ENCODE measurements at places on chromosomes 4 and X.

- no peak for DNase-seq
Measured at GRCh38 chr4:170988446-170988845, 824.8 kb upstream of the GALNTL6 start.

DNA sequence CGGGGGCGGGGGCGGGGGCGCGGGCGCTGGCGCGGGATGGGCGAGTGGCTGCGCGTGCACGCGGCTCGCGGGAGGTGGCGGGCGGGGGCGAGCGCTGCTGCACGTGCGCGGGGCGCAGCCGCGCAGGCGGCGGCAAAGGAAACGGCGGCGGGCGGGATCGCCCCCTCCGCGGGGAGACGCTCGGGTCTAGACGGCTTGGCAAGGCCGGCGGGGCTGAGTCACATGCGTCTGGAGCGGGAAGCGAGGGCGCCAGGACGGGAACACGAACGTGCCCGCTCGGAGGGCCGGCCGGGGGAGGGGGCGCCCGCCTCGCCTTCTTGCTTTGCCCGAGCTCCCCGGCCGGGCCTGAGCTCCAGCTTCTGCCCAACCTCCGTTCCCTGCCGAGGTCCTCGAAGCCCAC lies 4.3 kb upstream of the HAUS7 start:
- DNase-seq, result peak; percentile 68

DNA sequence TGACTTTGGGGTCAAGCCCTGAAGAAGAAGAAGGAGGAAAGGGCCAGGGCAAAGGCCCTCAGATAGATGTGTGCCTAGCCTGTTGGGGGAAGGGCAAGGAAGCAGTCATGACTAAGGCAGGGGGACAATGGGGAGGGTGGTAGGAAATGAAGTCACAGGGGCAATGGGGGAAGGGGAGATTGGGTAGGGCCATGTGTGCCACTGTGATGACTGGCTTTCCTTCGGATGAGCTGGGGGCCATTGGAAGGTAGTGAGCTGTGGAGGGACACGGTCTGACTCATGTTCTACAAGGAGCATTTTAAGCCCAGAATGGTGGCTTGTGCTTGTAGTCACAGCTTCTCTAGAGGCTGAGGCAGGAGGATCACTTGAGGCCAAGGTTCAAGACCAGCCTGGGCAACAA lies 642.0 kb downstream of the MID1IP1 start:
- DNase-seq, result no peak

DNA sequence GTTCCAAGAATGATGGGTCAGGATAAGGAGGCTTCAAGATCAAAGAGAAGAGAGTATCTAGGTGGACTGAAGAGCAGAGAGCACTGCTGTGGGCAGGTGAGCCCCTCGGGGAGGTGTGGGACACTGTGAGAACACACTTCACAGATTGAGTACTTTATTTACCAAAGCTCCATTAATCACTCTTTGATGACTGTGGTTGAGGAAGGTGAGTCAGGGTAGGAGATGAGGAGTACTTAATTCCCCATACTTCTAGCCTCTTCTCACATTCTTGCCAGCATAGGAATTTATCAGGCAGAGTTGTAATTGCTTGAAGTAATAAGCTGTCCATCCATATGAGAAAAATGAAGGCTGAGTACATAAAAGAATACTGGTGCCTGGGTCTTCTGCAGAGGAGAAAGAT lies 375.3 kb downstream of the PCDH10 start:
- no peak for DNase-seq

GRCh38 chr4:76430519-76431388 lies 4.3 kb upstream of the SHROOM3 start:
- peak; percentile 55 for DNase-seq

- DNase-seq, result no peak
Measured at GRCh38 chrX:100731441-100732281, at the start of gene SYTL4. SYTL4 (minus strand) TSS chrX:100732121; CDS start chrX:100702037, 30,084 bp downstream.

DNA sequence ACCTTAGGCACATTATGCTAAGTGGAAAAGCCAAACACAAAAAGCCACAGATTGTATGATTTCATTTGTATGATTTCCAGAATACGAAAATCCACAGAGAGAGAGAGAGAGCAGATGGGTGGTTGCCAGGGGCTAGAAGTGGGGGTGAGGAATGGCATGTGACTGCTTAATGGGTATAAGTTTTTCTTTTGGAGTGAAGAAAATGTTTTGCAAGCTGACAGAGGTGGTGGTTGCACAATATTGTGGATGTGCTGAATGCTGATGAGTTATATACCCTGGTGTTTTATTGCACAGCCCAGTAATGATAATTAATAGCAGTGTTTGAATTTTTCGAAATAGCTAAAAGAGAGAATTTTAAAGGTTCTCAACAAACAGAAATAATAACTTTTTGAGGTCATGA lies 386.1 kb upstream of the HS3ST1 start:
- no peak for DNase-seq

- no peak for DNase-seq
Measured at GRCh38 chrX:118884552-118885138, 61.0 kb downstream of the ZCCHC12 start.

DNA sequence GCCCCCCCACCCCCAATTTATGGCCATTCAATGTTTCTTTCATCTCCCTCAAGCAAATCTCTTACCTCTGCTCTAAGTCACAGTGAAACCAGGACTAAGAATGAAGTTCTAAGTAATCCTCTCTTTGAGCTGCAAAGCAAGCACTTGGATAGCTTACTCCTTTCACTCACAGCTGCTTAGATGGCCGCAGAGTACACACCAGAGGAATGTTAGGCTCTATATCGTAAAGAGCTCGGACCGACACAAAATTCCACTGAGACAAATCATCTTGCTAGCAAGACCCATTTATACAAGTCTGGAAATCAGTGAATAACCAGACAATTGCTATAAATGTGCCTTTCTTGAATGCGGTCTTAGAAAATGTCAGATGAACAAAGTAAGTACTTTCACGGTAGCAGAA lies 135.0 kb downstream of the IDS start:
- DNase-seq, result no peak

- peak; percentile 38 for DNase-seq
Measured at GRCh38 chrX:11666164-11666563, 444 bp upstream of the ARHGAP6 start.

DNA sequence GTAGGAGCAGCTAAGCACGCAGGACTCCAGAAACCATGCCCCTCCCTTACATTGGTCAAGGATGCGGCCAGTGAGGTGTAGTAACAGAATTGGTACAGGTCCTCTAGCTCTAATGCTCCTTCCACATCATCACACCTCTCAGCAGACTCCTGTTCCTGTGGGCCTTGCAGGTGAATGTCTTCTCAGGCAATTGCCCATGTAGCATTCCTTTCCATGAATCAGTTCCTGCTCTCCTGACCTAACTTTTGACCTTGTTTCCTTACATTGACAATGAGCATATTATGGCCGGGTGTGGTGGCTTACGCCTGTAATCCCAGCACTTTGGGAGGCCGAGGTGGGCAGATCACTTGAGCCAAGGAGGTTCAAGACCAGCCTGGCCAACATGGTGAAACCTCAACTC lies 31.3 kb downstream of the MAP7D3 start:
- DNase-seq, result no peak

- no peak for DNase-seq
Measured at GRCh38 chr4:63233671-63234070, 1175.6 kb downstream of the TECRL start.

DNA sequence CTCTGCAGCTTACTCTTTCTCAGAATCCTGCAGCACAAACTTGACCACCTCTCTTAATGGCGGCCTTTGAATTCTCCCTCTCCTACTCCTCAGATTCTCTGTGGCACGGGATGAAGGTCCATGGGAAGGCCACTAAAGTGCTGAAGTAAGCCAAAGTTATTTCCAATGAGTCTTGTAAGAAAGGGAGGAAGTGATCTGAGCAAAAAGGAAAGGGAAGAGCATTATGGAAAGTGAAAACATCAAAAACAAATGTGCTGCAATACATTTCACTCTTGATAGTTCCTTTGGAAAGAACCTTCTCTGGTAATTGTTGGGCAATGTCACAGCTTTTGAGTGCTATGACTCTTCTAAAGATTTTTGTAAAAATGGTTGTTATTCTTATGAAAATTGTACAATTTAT lies 54.3 kb upstream of the CAMK2D start:
- DNase-seq, result no peak

DNA sequence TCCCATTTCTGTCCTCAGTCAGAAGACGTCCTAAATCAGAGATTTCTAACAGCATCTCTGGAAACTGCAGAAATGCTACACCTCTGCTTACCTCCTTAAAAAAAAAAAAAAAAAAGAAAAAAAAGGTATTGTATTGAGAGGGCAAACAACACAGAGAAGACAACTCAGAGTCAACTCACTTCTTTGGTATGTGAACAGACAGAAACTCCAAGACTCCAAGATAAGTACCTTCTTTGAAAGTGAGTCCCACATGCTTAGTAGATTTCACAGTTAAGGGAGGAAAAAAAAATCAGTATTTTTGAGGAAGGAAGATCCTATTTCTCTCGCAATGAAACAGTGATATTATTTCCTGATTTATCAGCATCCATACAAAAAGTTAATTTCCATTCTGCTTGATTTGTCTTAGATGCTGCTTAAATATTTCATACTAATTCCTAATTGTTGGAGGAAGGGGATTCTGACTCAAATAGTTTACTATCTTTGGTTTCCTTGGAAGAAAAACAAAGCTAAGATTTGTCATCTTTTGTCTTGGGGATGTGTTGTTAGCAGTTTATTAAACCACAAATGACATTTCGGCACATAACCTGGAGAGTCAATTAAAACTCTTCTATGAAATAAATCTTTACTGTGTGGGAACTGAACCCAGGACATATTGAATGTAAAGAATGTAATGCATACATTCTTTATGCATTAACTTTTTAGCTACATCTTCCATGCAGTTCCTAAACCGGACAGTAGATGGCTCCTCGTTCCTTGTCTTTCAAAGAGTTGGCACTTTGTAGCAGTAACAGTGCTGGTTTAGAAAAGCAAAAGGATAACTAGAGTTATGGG lies 4.7 kb downstream of the RASGEF1B start:
- DNase-seq, result peak; percentile 81

DNA sequence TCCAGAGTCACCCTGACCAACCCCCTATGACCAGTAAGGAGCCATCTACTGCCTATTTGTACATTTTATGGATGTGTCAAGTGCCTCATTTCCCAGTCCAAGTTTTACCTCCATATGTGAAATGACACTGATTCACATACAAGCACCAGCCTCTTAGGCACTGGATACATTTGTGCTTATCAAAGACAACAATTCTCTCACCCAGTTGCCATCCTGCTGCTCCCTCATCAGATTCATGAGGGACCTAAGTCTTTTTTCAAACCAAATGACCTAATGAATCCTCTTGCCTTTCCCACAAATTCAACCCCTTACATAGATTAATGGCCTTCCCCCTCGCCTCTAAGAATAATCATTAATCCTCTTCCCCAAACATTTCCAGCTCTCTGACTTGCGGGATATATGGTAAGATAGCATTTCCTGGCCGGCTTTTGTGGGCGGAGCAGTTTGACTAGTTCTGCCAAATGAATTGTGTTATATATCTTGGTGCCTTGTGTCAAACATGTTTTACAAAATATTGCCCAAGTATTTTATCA lies 233.9 kb downstream of the ARAP2 start:
- DNase-seq, result no peak

DNA sequence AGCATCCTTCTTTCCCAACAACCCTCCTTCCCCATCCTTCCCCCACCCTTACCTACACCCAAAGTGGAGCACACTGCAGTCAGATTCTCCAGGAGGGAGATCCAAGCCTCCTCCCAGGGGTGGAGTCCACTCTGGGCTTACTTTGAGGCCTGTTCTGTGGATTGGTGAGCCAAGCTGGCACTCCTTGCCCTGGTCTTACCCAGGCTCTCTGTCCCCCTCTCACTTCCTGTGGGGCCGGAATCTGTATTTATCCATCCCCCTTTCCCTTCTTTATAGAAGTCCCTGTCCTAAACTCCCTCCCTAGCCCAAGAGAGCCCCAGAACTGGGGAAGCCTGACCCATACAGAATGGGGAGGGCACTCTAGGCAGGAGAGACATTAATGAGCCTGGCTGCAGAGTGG lies 3.2 kb upstream of the TSPYL2 start:
- no peak for DNase-seq

DNA sequence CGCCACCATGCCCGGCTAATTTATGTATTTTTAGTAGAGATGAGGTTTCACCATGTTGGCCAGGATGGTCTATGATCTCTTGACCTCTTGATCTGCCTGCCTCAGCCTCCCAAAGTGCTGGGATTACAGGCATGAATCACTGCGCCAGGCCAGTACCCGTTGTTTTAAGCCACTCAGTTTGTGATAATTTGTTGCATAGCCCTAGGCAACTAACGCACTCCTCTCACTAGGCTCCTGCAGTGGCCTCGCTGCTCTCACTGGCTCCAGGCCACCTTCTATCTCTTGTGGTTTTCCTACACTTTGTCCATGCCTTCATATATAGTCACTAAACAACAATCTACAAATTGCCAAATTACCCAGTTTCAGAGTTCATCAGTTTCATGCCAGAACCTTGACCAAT lies 58.1 kb downstream of the DCHS2 start:
- DNase-seq, result no peak

GRCh38 chr4:110671679-110672078 lies 48.8 kb upstream of the PITX2 start:
- no peak for DNase-seq

DNA sequence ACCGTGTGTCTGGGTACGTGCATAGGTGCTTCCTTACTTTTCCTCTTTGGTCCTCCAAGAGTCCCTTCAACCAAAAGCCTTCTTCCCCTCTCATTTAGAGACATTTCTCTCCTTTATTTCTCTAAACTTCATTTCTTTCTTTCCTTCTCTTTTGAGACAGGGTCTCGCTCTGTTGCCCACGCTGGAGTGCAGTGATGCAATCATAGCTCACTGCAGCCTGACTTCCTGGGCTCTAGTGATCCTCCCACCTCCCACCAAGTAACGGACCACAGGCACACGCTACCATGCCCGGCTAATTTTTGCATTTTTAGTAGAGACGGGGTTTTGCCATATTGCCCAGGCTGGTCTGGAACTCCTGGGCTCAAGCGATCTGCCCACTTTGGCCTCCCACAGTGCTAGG lies 42.2 kb downstream of the ACOX3 start:
- DNase-seq, result no peak

DNA sequence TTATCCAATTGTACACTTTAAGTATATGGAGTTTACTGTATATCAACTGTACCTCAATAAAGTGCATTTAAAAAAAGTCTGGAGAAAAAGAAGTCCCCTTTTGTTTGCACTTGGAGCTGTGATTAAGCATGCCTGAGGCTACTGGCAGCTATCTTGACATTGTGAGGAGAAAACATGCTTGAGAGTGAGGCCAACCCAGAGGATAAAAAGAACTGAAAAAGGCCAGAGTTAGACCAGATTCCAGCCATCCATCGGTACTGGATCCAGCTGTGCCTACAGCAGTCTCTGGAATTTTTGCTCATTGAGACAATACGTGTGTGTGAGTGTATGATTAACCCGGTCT lies 57.4 kb downstream of the LGI2 start:
- DNase-seq, result no peak

DNA sequence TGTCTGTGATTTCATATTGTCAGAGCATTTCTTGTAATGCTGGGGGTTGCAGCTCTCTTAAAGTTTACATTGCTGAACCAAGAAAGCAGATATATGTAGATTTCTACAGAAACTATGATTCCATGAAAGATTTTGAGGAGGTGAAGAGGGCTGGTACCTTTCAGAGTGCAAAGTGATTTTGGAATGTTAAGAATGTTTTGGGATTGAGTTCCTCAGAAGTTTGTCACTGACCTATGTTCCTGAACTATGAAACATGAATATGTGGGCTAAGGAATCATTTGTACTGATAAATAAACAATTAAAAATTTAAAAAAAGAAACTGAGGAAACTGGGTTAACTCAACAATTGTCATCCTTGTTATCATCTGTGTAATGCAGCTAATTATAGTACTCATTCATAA lies 12.3 kb upstream of the CHIC2 start:
- no peak for DNase-seq

- no peak for DNase-seq
Measured at GRCh38 chr4:21900211-21900610, 48.4 kb downstream of the KCNIP4 start.

Measured in muscle of arm (tissue), 14 donors.